CD4-positive, alpha-beta T cell treated with Interleukin-12 subunit alpha and Interleukin-12 subunit beta, for 1 hour (primary cell): ENCODE measurements at places on chromosomes 3 and 15.

DNA sequence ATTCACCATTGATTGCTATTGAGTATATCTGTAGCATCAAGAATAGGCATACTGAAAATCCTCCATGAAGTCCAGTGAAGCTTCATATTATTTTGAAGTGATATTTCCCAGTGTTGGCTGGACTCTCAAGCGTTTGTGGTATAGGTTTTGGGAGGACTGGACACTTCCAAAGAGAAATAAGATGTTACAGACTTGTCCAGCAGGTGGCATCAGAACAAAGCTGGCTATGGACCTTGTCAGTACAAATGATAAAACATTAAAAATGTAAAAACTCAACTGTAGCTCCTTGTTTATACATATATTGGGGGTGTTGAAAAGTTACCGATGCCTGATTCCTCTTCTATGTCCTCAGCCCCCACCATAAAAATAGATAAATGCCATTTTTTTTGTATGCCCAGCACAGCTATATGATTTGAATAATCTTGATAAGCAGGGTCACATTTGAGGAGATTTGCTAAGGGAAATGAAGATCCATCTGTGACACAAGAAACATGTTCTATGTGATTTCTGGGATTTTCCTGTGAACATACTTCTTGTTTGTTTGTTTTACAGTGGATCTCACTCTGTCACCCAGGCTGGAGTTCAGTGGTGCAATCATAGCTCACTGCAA, 54.5 kb upstream of the GOLGA6B start:
- DNase-seq = peak; percentile 41

DNA sequence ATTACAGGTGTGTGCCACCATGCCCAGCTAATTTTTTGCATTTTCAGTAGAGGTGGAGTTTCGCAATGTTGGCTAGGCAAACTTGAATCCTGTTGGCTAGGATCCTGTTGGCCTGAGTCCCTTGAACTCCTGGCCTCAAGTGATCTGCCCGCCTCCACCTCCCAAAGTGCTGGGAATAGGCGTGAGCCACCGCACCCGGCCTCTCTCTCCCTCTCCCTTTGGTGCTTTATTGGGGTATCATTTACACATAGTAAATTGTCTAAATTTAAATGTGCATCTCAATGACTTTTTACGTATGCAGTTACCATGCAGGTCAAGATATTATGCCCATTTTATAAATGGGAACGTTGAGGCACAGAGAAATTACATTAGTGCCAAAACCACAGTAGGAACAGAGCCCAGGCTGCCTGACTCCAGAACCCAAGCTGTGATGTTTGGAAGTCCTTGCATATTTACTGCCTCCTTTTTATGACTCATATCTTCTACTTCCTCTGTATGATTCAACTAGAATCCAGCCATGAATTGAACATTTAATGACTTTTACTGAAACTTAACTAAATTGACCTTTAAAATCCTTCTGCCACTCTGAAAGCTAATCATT, 34.0 kb upstream of the RPP14 start:
- no peak for DNase-seq

DNA sequence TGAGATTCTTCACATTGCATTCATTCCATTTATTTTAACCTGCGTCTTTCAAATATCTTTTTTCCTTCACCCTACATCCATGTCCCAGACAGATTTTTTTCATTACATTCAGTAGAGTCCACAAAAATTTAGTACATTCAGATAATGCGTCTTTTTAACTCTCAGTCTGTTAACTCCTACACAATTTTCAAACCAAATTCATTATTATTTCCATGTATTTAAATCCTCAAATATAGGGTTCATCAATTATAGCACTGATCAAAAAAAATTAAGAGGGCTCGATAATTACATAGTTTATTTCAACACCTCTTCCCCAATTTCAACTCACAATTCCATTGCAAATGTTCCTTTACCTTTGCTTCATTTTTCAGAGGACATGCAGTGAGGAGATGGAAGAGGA, at the start of gene OR5H6:
TSS of gene OR5H6 (plus strand) at position 301 of the 400 bp plus-strand sequence. CDS start at position 390, 89 bp downstream.
- DNase-seq = no peak

- DNase-seq = no peak
These were observed 125.4 kb upstream of the MME start for GRCh38 chr3:154954757-154955156.

GRCh38 chr3:132661101-132661500, 972 bp downstream of the UBA5 start:
- DNase-seq = no peak

GRCh38 chr15:101187820-101188636, 63.8 kb downstream of the CHSY1 start:
- DNase-seq = no peak

DNA sequence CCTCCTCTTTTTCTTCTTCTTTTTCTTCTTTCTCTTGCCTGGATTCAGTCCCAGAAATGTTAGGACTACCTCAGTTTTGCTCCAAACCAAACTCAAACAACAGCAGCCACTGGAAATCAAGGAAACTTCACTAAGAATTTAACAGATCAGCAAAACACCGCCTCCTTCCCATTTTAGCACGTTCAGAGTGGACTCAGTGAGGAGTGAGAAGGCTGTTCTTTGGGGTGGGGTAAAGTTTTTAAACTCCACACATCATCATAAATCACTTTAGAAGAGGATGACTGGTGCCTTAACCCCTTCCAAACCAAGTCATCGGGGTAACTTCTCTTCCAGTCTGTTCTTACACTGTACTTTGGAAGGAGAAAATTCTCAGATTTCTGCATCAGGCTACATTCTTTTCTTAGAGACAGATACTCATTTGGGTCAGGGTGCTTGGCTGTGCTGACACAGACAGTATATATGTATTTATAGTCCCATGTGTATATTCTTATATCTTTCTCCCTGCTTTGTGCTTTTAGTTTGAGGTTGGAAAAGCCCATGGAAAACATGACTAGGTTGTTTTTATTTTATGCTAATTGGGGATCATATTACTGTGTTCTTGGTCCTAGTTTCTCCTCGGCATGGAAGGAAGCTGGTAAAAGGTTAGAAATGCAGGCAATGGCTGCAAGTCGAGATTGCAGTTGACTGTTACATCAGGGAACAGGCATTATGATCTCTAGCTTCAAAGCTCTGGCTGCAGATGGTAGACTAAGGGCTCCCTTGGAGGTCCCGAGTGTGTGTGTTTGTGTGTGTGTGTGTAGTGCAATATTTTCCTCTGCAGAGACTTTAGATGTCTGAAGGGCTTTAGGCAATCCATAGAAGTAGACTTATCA, at the start of gene CCDC80:
TSS of gene CCDC80 (minus strand) at position 214 of the 872 bp plus-strand sequence. CDS start 1,238 bp downstream, outside the sequence.
- no peak for DNase-seq

GRCh38 chr15:38652998-38653397, 88.4 kb upstream of the RASGRP1 start:
- peak; percentile 88 for DNase-seq

- DNase-seq = no peak
These were observed 72.5 kb downstream of the MAGEF1 start for GRCh38 chr3:184639351-184639750.

DNA sequence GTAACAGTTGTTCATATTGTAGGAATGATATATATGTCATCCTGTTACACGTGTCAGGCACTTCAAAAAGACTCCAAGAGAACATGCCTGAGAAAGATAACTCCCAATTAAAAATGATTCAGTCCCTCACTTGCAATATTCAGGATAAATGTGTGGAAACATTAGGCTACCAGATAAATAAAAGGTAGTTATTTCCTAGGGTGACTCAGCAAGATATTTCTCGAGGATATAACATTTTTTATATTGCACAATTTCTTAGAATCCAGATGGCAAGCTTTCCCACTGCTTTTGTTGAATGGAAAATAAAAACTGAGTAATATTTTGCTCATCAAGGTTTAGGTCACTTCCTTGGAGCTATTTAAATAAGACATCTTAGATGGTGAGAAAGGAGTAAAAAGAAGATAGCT, 181.4 kb downstream of the GAP43 start:
- DNase-seq = no peak

GRCh38 chr3:153023896-153024295, 138.1 kb upstream of the RAP2B start:
- no peak for DNase-seq

DNA sequence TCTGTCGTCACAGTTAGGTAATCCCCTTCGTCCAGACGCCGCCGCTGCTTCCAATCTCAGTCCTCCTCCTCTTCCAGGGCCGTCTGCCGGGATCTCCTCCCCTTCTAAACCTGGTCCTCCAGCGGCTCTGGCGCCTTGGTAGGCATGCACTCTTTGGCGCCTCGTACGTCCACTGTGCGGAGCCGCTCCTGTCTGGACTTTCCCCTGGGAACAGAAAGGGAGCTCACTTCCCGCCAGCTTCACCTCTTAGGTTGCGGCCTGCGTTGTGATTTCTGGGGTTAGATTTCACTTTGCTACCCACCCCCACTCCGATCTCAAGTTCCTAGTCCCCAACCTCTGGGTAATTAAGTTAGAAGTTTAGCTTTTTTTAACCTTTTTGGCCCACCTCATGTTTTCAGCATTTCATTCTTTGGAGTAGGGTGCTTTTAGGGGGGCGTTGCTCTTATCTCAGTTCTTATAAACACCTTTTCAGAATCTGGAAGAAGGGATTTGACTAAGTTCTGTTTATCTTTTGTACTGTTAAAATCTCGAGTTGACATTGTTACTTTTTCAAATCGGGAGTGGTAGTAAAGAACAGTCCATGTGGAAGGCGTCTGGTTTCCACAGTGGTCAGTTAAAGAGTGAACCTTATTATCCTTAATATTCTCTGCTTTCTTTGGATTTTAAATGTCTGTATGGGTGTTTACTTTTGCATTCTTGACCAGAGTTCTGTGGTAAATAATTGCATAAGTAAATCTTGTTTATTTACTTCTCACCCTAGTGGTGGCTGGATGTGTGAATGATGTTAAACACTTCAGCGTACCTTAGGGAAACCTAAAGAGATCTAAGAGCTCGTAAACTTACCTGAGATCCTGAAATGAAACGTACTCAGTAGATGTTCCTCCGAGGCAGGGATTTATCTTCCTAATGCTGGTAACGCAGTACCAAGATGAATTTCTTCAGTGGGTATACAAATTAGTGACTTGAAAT, 611 bp downstream of the CTDSPL2 start:
- DNase-seq = peak; percentile 36

GRCh38 chr15:57578288-57578900, 13.3 kb upstream of the MYZAP start:
- no peak for DNase-seq

GRCh38 chr3:77869423-77869822, 829.5 kb downstream of the ROBO2 start:
- no peak for DNase-seq

DNA sequence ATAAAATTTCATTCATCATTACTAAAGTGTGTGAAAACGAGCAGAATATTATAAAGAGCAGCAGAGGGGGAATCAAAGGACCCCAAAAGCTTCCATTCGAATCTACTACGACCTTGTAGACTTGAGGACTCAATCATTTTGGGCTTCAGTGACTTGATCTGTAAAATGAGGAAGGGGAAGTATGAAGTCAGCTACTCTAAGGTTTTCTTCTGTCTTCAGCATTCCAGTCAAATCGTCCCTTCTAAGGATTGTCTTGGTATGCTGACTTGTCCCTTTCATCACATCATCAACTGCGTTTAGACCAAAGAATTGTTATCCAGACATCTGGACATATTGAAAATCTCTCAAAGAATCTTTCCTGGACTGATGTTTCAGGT, 44.8 kb downstream of the PLD1 start:
- DNase-seq = no peak
